ENCODE measurements at places on chromosomes 4 and X.

GRCh38 chrX:367866-368265 is 18.8 kb downstream of the PPP2R3B start:
- no peak overlapping the region for H3K27ac ChIP-seq
- H3K27me3 ChIP-seq, result no peaks in the 10 kb centered on the region
- H3K4me3 ChIP-seq, result no peak overlapping the region
- no peaks in the 10 kb centered on the region for H3K4me1 ChIP-seq

DNA sequence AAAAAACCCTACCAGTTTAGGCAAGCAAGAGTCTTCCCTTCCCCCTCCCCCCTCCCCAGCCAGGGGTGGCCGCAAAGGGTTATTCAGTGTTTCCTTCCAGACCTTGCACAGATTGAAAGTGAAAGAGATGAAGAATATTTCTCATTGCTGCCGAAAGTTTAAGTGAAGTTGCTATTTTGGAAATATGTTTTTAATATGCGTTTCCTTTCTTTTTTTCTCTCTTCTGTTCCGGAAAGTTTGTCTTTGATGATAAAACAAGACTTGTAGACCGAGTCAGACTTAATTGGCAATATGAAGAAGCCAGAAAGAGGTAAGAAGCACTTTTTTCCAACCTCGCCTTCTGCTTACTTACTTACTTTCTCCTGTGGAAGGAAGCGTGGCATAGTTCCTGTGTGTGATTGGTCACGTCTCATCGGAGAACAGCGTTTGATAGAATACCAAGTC is 58.5 kb upstream of the CLCN4 start:
- peak; percentile 51 for DNase-seq
- H3K4me3 ChIP-seq, result peak overlapping the region; percentile 72
- no peaks in the 10 kb centered on the region for H3K27me3 ChIP-seq
- peaks cover 6% of the 10 kb centered on the region for H3K36me3 ChIP-seq
- peaks cover 9% of the 10 kb centered on the region for H3K4me1 ChIP-seq

DNA sequence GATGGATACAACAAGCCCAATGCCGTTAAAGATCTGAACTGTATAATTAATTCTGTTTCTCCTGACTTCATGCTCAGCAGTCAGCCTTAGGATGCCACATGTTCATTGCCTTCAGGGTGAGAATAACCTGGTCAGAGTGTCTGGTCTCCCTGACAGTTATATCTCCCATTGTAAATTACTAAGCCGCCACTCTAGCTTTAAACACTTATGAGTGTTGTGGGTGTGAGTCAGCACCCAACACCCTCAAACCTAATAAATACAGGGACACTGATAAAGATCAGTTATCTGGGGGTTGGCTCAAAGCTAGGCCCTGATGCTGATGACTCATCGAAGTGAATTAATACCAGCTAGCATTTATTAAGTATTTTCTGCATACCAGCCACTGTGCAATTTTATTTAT is 64.9 kb upstream of the DYNLT3 start:
- H3K27me3 ChIP-seq, result no peaks in the 10 kb centered on the region
- H3K4me3 ChIP-seq, result no peak overlapping the region
- H3K27ac ChIP-seq, result no peak overlapping the region
- H3K36me3 ChIP-seq, result no peaks in the 10 kb centered on the region

DNA sequence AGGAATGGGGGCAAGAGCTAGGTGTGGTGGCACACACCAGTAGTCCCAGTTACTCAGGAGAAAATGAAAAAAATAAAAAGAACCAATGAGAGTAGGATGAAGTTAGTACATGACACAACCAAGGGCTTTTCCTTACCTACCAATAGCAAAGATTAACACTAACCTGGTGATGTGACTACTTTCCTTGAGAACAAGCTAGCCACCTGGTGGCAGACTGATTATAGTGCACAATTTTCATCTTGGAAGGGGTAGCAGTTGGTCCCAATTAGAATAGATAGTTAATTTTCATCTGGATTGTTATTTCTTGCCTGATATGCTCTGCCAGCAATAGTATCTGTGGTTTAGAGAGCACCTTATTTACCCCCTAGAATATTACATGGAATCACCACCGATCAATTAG is 1216.8 kb upstream of the PABPC4L start:
- H3K27ac ChIP-seq, result no peak overlapping the region
- no peaks in the 10 kb centered on the region for H3K27me3 ChIP-seq
- H3K4me3 ChIP-seq, result no peak overlapping the region
- no peak for DNase-seq

DNA sequence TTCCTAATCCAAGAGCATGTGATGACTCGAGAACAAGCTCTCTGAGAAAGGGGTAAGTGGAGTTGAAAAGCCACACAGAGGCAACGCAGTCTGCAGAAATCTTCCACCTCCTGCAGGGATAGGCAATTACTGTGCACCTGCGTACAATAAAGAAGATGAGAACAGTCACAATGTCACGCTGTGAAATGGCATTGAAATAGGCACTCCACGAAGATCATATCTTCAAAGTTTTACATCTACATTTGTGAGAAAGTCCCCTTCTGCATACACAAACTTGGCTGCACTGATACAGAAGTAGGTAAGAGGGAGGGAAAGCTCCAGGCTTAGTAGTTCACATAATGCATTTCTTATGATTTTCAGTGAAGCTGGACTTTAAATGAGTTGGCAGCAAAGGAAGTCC is 27.1 kb downstream of the DDX60L start:
- no peaks in the 10 kb centered on the region for H3K4me1 ChIP-seq
- H3K27ac ChIP-seq, result no peak overlapping the region
- H3K4me3 ChIP-seq, result no peak overlapping the region
- no peaks in the 10 kb centered on the region for H3K27me3 ChIP-seq

DNA sequence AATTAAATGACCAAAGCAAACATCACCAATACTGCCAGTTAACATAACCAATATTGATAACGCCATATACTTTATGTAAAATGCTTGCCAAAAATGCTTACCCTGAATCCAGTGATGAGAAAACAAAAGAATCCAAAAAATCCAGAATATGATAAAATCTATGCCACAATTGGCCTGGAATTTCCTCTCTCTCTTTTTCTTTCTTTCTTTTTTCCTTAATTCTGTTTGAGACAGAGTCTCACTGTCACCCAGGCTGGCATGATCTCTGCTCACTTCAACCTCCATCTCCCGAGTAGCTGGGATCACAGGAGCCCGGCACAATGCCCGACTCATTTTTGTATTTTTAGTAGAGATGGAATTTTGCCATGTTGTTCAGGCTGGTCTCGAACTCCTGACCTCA is 9.8 kb upstream of the SLC7A11 start:
- DNase-seq, result no peak
- no peaks in the 10 kb centered on the region for H3K36me3 ChIP-seq
- no peak overlapping the region for H3K4me3 ChIP-seq
- no peaks in the 10 kb centered on the region for H3K27me3 ChIP-seq

DNA sequence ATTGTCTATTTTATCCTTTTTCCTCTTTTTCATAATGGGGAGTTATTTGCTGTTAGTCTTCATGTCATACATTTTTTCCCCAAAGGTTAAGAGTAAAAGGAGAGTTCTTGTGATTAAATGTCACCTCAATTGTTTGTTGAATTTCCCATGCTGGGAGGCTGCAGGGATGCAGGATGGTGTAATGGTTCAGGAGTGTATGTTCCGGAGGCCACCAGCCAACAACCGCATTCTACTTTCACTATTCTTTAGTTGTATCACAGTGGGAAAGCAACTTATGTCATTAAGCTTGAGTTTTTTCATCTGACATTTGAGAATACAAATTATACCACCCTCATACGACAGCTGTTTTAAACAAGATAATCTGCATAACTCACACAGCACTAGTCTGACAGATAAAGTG is 15.4 kb downstream of the AFP start:
- no peak overlapping the region for H3K27ac ChIP-seq
- DNase-seq, result no peak
- peaks cover 3% of the 10 kb centered on the region for H3K36me3 ChIP-seq
- no peaks in the 10 kb centered on the region for H3K27me3 ChIP-seq

- peak overlapping the region; percentile 56 for H3K27ac ChIP-seq
- no peak overlapping the region for H3K4me3 ChIP-seq
- no peak for DNase-seq
- no peaks in the 10 kb centered on the region for H3K27me3 ChIP-seq
Observed at GRCh38 chrX:150690126-150690525, 3.1 kb upstream of the MTMR1 start.

- H3K27ac ChIP-seq, result no peak overlapping the region
- no peak for DNase-seq
- no peaks in the 10 kb centered on the region for H3K36me3 ChIP-seq
- no peak overlapping the region for H3K4me3 ChIP-seq
- H3K27me3 ChIP-seq, result no peaks in the 10 kb centered on the region
Observed at GRCh38 chr4:152197211-152197610, 338.7 kb downstream of the FBXW7 start.

DNA sequence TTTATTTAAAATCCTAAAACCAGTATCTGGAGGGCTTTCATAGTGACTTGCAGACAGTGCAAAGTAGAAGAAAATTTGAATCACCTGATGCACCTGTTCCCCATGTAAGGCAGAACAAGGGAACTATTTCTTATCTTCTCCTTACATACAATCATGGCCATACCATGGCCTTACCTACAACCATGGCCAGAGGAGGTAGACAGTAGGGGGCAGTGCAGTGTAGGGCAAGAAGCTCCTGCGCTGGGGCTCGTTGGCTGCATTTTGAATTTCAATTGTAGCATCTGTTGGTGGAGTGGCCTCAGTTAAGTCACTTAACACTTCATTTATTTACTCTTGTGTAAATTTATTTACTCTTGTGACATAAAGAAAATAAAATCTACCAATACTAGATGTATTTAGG is 33.0 kb downstream of the GALNTL6 start:
- H3K36me3 ChIP-seq, result no peaks in the 10 kb centered on the region
- no peak for DNase-seq
- H3K27ac ChIP-seq, result no peak overlapping the region
- no peak overlapping the region for H3K4me3 ChIP-seq

DNA sequence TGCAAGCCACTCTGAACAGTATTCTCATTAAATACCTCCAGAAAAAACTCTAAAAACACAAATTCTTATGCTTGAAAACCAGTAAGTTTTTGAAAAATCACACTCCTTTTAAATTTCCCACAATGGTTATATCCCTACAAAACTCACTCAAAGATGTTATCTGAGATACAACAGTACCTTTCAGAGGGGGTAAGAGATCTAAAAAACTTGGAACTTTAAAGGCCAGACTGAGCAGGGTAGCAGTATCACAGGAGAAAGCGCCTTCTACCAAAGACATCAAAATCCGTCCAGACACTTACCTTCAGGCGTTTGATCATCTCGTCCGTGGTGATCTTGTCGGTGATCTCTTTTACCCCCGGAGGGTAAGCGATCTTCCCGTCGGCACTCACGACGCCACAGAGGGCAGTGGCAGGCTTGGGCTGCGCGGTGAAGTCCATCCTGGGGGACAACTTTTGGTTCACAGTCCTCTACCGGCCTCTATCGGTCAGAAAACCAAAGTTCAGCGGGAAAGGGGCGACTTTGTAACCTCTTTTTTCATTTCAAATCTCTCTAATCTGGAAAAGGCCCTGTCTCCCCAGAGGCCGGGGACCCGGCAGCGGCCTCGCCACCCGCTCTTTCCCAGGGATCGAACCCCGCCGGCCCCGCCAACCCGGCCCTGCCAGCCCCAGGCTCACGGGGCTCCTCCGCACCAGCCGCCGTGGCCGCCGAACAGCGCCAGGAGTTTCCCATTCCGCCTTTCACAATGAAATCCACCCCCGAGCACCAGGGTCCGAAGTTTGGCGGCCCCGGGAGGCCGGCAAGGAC is 1.4 kb downstream of the PDS5A start:
- H3K27me3 ChIP-seq, result no peaks in the 10 kb centered on the region
- H3K4me1 ChIP-seq, result peaks cover 18% of the 10 kb centered on the region
- peak overlapping the region; percentile 75 for H3K4me3 ChIP-seq

DNA sequence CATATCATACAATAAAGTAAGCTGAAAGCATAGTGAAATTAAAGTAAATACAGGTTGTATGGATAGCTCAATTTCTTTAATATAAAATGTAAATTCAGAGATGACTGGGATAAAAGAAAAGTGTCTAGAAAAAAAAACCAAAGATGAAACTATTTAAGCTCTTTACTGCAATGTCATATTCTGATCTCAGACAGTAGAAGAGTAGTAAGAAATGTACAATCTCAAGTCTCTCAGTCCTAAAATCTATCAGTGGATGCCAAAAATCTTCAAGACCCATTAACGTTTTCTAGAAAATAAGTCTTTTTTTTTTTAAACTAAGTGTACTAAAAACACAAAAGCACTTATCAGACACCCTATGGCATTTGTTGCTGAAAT is 13.8 kb downstream of the MGARP start:
- peak overlapping the region; percentile 42 for H3K4me3 ChIP-seq
- DNase-seq, result no peak
- peaks cover 14% of the 10 kb centered on the region for H3K4me1 ChIP-seq

GRCh38 chr4:3304831-3305609 is 12.2 kb downstream of the RGS12 start:
- peaks cover 40% of the 10 kb centered on the region for H3K4me1 ChIP-seq
- H3K4me3 ChIP-seq, result no peak overlapping the region
- no peaks in the 10 kb centered on the region for H3K27me3 ChIP-seq
- no peaks in the 10 kb centered on the region for H3K36me3 ChIP-seq
- no peak for DNase-seq
- H3K27ac ChIP-seq, result no peak overlapping the region

- no peak for DNase-seq
- H3K27me3 ChIP-seq, result peaks cover 3% of the 10 kb centered on the region
- no peaks in the 10 kb centered on the region for H3K4me1 ChIP-seq
- no peak overlapping the region for H3K4me3 ChIP-seq
- H3K36me3 ChIP-seq, result no peaks in the 10 kb centered on the region
Observed at GRCh38 chr4:3807822-3808496, 41.8 kb downstream of the ADRA2C start.

GRCh38 chrX:288561-288991 is 7.4 kb downstream of the PLCXD1 start:
- peaks cover 3% of the 10 kb centered on the region for H3K4me1 ChIP-seq
- H3K36me3 ChIP-seq, result no peaks in the 10 kb centered on the region

DNA sequence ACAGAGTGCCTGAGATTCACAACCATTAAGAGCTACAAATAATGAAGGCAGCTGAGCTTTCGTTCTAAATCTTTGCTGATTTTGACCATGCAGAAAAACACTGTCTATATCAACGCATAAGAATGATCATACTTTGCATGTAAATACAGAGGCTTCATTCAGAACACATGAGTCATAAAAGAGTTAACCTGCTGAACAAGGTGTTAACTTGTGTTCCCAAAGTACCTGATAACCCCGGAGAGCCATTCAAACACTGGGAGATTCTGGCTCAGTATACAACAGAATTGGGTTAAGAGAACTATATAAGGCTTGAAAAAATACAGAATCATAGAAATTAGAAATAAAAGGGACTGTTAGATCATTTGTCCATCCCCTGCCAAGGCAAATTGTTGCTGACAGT is 964.3 kb upstream of the TENM3 start:
- DNase-seq, result no peak
- H3K36me3 ChIP-seq, result no peaks in the 10 kb centered on the region
- no peaks in the 10 kb centered on the region for H3K27me3 ChIP-seq
- no peak overlapping the region for H3K27ac ChIP-seq
- no peak overlapping the region for H3K4me3 ChIP-seq

All from naive thymus-derived CD4-positive, alpha-beta T cell (primary cell).